ENCODE measurements at places on chromosomes 1 and 21.

DNA sequence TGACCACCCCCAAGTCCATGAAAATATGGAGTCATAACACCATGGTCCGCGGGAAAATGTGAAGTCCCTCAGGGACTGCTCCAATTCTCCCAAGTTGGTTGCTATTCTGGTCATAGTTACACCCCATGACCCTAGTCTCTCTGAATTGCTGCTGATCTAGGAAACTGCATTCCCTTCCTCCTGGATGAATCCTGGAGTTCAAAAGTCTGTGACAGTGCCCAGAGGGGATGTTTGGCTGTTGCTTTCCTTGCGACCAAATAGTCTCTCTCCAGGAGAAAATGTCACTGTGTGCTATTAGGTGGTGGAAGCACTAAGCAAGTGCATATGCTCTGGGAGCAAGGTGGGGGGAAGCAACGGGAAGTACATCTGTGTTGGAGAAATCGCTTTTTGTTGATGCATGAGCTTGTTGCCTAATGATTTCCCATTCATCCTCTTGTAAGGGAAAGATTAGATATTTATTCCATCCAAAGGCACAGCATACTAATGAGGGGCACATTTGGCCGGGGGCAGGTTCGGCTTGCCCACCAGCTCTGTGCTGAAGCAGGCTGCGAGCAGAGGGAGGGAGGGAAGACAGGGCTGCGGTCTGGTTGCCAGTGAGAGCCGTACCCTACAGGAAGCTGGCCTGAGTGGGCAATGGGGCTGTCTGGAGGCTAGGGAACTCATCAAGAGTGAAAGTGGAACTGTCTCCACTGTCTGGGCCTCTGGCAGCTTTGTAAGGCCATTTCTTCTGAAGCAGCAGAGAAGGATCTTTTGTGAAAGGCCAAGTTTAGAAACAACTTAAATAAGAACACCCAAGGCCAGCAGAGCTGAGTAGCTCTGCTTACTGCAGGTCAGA is 27.2 kb downstream of the SYT6 start:
- peaks cover 8% of the 10 kb centered on the region for H3K4me1 ChIP-seq
- H3K27me3 ChIP-seq: peaks cover 5% of the 10 kb centered on the region
- no peak overlapping the region for H3K4me3 ChIP-seq
- no peaks in the 10 kb centered on the region for H3K36me3 ChIP-seq
- no peak for DNase-seq

DNA sequence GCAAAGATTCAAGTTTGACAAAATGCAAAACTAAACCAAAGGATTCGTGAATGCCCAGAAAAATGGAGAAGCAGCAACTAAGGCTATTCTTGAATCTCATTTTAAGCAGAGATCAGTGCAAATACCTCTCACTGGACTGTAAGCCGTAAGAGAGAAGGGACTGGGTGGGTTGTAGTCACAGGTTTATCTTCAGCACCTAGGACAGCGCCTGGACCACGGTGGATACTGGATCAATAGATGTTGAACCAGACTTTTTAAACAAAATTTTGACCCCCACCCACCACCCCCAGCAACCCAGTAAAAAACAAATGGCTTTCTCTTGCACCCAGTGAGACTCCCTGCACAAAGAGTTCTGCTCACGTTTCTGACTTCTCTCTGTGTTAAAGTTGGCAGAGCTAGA is 347.1 kb downstream of the AJAP1 start:
- H3K27ac ChIP-seq: no peak overlapping the region
- no peaks in the 10 kb centered on the region for H3K4me1 ChIP-seq
- no peaks in the 10 kb centered on the region for H3K27me3 ChIP-seq
- H3K36me3 ChIP-seq: no peaks in the 10 kb centered on the region
- H3K4me3 ChIP-seq: no peak overlapping the region
- peak; percentile 13 for DNase-seq

- no peak overlapping the region for H3K4me3 ChIP-seq
- peaks cover 53% of the 10 kb centered on the region for H3K4me1 ChIP-seq
- H3K36me3 ChIP-seq: no peaks in the 10 kb centered on the region
- no peak overlapping the region for H3K27ac ChIP-seq
These were observed 15.7 kb upstream of the LMNA start for GRCh38 chr1:156098784-156099183.

GRCh38 chr1:42845866-42846256 is 552 bp upstream of the ZNF691 start:
- peak overlapping the region; percentile 99 for H3K4me3 ChIP-seq
- DNase-seq: no peak
- peaks cover 33% of the 10 kb centered on the region for H3K4me1 ChIP-seq

DNA sequence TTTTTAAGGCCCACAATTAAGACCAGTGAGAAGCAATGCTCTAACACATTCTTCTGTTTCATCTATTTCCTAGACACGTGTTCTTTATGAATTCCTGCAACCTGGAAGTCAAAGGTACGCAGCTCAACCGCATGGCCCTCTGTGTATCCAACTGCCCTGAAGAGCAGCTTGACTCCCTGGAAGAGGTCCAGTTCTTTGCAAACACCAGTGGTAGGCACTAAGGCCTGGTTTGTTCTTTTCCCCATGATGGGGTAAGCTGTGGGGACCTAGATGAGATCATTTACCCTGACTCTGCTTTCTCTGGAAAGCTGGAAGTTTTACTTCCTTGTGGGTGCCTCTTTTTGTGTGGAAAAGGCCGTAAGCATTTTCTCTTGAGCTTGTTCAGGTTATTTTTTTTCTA is 7.3 kb downstream of the SLC44A3 start:
- no peak overlapping the region for H3K4me3 ChIP-seq
- no peaks in the 10 kb centered on the region for H3K36me3 ChIP-seq
- no peaks in the 10 kb centered on the region for H3K4me1 ChIP-seq
- H3K27me3 ChIP-seq: peaks cover 36% of the 10 kb centered on the region

DNA sequence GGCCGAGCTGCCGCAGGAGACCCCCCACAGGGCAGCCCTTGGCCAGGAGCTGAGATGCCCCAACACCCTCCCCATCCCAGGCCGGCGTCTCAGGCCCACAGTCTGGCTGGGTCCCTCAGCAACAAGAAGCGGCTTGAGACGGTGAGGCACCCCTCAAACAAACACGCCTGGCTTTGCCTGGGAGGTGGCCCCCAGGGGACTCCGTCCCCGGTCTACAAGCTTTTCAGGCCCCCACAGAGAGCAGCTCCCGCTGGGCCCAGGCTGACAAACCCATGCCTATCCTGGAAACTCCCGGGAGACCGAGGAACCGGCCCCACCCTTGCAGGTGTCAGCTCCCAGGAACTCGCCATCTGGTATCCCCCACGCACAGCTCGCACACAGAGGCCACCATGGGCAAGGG is 67.0 kb downstream of the ARHGEF16 start:
- no peaks in the 10 kb centered on the region for H3K36me3 ChIP-seq
- peaks cover 3% of the 10 kb centered on the region for H3K4me1 ChIP-seq

DNA sequence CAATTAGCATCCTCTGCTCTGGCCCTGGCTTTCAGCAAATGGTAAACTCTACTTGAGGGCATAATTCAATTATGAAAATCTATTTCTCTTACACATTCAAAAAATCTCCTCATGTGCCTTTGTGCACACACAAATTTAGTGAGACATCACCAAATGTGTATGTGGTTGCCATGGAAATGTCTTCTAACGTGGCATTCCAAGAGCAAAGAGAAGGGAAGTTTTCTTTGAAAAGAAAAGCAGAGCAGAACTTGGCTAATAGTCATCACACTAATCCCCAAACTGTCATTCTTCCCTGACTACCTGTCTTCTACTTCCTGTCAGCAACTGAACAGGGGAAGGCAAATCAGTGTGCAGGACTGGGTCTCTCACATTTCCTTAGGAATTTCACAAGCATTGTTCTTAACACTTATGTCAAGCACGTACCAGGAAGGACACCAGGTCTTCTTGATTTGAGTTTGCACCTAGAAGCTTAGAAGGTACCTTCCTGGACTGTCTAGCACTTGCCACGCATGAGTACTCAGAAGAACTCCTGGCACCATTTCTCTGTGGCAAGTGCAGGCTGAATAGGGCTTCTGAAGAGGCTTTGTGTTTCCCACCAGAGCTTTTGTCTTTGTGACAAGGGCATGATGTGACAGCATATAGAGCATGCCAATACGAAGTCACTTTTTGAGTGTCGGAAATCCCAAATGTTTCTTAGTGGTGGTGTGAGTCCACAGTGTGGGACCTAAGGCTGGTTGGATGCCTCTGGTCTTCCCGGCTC is 32.3 kb downstream of the MAN1C1 start:
- H3K27ac ChIP-seq: no peak overlapping the region
- H3K4me3 ChIP-seq: no peak overlapping the region
- H3K4me1 ChIP-seq: peaks cover 45% of the 10 kb centered on the region
- no peak for DNase-seq
- peaks cover 31% of the 10 kb centered on the region for H3K27me3 ChIP-seq

GRCh38 chr1:233269656-233270055 is 25.9 kb downstream of the PCNX2 start:
- no peak overlapping the region for H3K4me3 ChIP-seq
- H3K36me3 ChIP-seq: peaks cover 26% of the 10 kb centered on the region
- H3K4me1 ChIP-seq: peaks cover 22% of the 10 kb centered on the region
- no peak overlapping the region for H3K27ac ChIP-seq
- DNase-seq: no peak

DNA sequence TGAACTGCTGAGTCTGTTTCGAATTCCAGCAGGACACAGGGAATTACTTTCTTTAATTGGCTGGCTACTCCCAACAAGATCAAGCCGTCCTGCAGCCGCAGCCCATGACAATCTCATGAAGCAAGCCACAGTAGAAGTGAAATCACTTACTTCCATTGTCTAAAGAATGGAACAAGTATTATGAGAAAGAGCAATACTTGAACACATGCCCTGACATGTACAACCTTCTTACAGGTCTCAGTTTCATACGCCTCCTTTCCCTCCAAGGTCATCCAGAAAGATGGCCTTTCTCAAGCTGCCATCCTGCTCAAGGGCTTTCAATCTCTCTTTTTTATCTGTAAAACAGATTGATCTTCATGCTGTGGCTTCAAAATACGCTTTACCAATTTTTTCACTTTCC is 85.1 kb downstream of the PCSK9 start:
- H3K36me3 ChIP-seq: peaks cover 80% of the 10 kb centered on the region
- no peak overlapping the region for H3K27ac ChIP-seq
- H3K4me3 ChIP-seq: no peak overlapping the region
- no peaks in the 10 kb centered on the region for H3K27me3 ChIP-seq

- peaks cover 18% of the 10 kb centered on the region for H3K4me1 ChIP-seq
- peak overlapping the region; percentile 3 for H3K27ac ChIP-seq
- DNase-seq: peak; percentile 10
- peaks cover 32% of the 10 kb centered on the region for H3K27me3 ChIP-seq
- H3K4me3 ChIP-seq: no peak overlapping the region
- H3K36me3 ChIP-seq: no peaks in the 10 kb centered on the region
These were observed 105.9 kb upstream of the SLC45A1 start for GRCh38 chr1:8211883-8212579.

DNA sequence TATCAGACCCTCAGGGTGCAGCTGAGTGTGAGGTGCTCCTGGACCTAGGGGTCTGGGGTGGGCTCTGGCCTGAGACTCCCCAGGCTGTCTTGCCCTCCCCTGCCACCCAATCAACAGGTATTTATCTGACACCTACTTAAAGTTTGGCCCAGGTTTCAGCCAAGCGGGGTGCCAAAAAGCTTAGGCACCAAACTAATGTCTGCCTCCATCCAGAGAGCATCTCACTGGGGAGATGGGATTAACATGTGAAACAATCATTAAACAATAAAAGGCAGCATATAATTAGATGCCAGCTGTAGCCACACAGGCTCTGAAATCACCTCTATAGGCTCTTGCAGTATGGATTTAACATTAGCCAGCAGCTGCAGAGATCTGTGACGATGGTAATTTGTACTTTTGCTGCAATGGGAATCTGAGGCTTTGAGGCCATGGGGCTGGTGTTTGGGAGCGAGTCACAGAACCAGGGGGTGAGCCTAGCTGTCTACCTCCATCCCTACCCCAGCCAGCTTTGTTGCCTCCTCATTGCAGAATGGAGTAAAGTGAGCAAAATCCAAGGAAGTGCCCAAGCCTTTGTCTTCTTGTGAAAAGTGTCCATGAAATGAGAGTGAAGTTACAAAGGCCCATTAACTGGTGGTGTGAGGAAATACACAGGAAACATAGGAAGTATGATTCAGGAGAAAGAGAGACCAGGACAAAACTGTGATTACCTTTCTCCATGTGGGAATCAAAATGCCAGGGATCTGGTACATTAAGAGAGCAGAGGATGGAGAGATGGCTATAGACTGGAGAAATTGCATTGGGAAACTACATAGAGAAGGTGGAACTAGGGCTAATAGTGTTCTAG is 36.1 kb downstream of the EIF2D start:
- H3K4me1 ChIP-seq: peaks cover 98% of the 10 kb centered on the region
- DNase-seq: no peak
- H3K27me3 ChIP-seq: no peaks in the 10 kb centered on the region
- H3K4me3 ChIP-seq: peak overlapping the region; percentile 54
- peak overlapping the region; percentile 91 for H3K27ac ChIP-seq

GRCh38 chr1:27858949-27859576 is 13.3 kb upstream of the THEMIS2 start:
- DNase-seq: no peak
- H3K36me3 ChIP-seq: no peaks in the 10 kb centered on the region
- peaks cover 20% of the 10 kb centered on the region for H3K4me1 ChIP-seq
- no peaks in the 10 kb centered on the region for H3K27me3 ChIP-seq
- no peak overlapping the region for H3K27ac ChIP-seq

- H3K27ac ChIP-seq: no peak overlapping the region
- H3K27me3 ChIP-seq: peaks cover 2% of the 10 kb centered on the region
- DNase-seq: no peak
- H3K4me3 ChIP-seq: no peak overlapping the region
These were observed 381.7 kb upstream of the VAMP3 start for GRCh38 chr1:7389201-7389905.

DNA sequence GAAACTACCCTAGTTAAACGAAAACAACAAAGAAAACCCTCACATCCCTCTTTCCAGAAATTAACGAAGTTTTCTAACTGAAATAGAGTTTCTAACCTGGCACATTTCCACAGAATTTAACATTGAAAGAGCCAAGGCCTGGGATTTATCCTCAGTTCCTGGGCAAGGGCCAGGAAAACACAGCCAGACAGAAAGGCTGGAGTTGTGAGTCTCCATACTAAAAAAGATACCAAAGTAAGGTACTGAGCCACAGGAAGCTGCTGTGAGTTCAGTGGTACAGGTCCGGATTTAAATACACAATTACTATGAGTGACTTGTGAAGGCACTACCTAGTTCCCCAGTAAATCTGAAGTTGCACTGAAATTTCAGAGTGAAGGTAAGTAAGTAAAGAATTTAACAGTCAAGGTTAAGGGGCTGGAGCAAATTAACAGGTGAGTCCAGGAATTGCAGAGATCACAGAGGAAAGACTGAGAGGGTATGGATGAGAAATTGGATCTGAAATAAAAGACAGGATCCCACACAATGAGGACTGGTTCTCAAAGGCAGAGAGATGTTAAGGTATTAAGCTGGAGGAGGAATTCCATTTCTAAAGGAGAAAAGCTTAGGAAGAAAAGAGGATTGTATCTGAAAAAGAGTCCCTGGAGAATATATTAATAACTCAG is 905 bp downstream of the LIX1L start:
- H3K36me3 ChIP-seq: peaks cover 9% of the 10 kb centered on the region
- H3K27ac ChIP-seq: peak overlapping the region; percentile 90

GRCh38 chr1:205258261-205258691 is 30.5 kb downstream of the TMCC2 start:
- H3K27ac ChIP-seq: no peak overlapping the region
- no peaks in the 10 kb centered on the region for H3K36me3 ChIP-seq
- no peak overlapping the region for H3K4me3 ChIP-seq
- no peak for DNase-seq
- H3K27me3 ChIP-seq: peaks cover 4% of the 10 kb centered on the region
- H3K4me1 ChIP-seq: peaks cover 16% of the 10 kb centered on the region

- no peak for DNase-seq
- H3K4me3 ChIP-seq: no peak overlapping the region
- no peaks in the 10 kb centered on the region for H3K27me3 ChIP-seq
These were observed 63.8 kb downstream of the BCAR3 start for GRCh38 chr1:93617670-93618499.

GRCh38 chr1:68144856-68145255 is 87.5 kb downstream of the WLS start:
- H3K36me3 ChIP-seq: no peaks in the 10 kb centered on the region
- no peak for DNase-seq
- H3K4me3 ChIP-seq: no peak overlapping the region
- no peaks in the 10 kb centered on the region for H3K27me3 ChIP-seq
